H7 (cell line): ENCODE measurements at places on chromosomes 2 and 18. TPM values are rescaled to one million over a fixed set of nuclear protein-coding genes. Genes with fewer than 3 reads are reported as not detected.

The SERPINB10 gene
- total RNA-seq, result not detected in 2 replicates

The CCDC102B gene
- total RNA-seq, result 2.3 and 5.3 TPM in 2 replicates

The TFCP2L1 gene
- 1.2 and 1.6 TPM in 2 replicates for total RNA-seq

The MAP3K19 gene
- not detected in 2 replicates for total RNA-seq

The ATG16L1 gene
- 52.1 and 64.8 TPM in 2 replicates for total RNA-seq

The TMEM178A gene
- total RNA-seq, result 7.1 and 8.1 TPM in 2 replicates

The ANTXR1 gene
- total RNA-seq, result 12.4 and 13.2 TPM in 2 replicates

The EML6 gene
- 0.52 and 1.0 TPM in 2 replicates for total RNA-seq

The IL18RAP gene
- total RNA-seq, result not detected in 2 replicates

The MPV17 gene
- total RNA-seq, result 53.8 and 60.8 TPM in 2 replicates

The OTX1 gene
- 0.03 and 0.26 TPM in 2 replicates for total RNA-seq

The CAD gene
- total RNA-seq, result 73.7 and 84.2 TPM in 2 replicates

The AP1S3 gene
- total RNA-seq, result 3.3 and 4.6 TPM in 2 replicates

The CCDC148 gene
- 0.07 and 0.48 TPM in 2 replicates for total RNA-seq

DNA sequence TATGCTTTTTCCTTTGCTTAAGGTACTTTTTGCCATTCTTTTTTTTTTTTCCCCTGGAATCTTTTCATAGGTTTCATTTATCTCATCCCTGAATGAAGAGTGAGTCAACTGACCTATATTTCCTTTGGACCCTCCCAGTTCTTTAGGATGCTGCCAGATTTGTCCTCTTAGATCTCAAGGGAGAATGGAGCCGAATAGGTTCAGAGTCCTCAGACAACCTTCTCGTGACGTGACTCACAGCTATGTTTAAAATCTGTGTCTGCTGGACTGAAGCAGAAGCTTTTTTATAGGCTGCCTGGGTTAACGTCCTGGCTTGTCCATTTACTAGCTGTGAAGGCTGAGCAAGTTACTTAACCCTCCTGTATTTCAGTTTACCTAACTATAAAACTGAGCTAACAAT is 358.6 kb downstream of the DLGAP1 start:
- no peak for DNase-seq

DNA sequence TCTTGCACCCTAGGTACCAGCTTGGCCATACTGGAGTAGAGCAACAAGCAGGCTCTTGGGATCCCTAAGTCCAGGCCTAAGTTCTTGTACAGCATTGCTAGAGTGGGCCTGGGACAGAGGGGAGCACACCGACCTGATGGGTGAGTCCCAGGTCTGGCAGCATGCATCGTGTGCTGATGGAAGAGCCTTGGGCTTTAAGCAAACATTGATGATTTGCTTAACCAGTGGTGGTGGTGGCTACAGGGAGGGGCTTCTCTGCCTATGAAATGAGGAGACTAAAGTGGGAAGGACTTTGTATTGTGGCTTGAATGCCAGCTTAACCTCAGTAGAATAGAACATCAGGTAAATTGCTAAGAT is 39.2 kb upstream of the UXS1 start:
- no peak for DNase-seq

DNA sequence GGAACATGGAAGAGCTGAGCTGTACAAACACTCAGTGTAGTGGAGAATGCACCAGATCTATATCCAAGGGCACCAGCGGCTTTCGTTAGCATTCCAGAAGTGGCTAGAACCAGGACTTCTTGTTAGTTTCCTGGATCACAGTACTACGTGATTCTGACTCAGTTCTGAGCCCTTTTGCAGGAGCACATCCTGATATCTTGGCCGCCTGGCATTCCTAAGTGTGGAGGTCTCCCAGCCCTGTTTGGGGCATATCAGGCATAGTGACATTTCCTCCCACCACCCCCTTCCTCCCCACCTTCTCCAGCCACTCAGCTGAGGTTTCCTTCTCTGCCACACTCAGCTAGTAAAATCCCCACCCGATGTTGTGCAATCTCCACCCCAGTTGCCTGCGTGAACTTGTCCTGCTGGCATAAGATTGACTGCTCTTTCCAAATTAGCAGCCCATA is 63.4 kb downstream of the BMP10 start:
- no peak for DNase-seq

- DNase-seq, result no peak
These were observed 88.1 kb downstream of the MCFD2 start for GRCh38 chr2:46827274-46828134.

DNA sequence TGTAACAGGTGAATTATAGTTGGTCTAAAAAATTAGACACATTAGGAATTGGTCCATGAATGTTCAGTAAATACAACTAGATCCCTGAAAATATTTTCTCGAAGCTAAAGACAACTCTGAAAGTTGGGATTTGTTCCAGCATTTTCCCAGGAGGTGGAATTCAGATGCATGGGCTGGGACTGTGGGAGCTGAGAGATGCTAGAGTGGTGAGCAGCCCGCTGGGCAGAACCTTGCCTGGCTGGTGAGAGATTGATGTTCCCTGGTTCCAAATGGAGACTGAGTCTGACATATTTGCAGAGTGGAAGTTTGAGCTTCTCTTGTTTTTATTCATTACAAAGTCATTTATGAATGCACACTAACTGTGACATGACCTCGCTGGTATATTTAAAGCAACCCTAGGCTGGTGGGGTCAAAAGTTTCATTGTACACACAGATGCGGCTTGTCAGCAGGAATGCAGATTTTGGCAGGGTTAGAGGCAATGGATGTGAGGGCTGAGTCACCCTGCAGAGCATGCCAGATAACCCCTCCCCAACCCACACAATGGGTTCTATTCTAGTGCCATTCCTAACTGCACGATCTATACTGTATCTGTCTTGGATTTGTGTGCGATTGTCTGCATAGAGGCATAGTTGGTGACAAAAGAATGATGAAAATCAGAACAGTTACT is 23.5 kb upstream of the TMEM178A start:
- no peak for DNase-seq

DNA sequence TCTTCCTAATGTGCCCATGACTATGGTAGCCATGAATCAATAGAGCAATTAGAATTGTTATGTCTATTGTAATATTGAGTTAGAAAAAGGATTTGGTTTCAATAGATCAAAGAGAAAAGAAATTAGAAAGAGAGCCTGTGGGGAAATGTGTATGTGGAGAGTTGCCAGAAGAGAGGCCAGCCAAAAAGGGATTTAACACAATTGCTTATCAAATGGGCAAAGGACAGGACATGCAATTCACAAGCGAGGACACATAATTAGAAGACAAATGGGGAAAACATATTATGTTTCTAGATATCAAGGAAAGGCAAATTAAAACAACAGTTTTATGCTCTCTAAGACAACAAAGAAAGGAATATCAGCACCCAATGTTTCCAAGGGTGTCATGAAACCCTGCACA is 403.2 kb upstream of the KLHL29 start:
- DNase-seq, result no peak

- no peak for DNase-seq
These were observed 78.1 kb upstream of the TTC39C start for GRCh38 chr18:23936381-23936958.

GRCh38 chr18:8359076-8359475 is 250.2 kb upstream of the RAB12 start:
- DNase-seq, result no peak

DNA sequence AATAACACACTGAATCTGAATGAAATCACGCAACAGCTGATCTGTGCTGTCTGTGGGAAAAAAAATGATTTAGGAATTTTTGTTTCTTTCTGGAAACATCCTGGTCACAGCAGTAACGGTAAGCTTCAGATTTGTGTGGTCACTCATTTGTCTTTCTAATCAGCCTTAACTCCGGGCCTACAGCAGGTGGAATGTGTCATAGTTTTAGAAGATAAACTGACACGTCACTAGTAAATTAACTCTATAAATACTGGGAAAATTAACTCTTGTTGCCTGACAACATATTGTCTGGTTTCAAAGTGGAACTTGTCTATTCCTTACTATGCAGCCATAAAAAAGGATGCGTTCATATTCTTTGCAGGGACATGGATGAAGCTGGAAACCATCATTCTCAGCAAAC is 58.1 kb upstream of the NCK2 start:
- no peak for DNase-seq

DNA sequence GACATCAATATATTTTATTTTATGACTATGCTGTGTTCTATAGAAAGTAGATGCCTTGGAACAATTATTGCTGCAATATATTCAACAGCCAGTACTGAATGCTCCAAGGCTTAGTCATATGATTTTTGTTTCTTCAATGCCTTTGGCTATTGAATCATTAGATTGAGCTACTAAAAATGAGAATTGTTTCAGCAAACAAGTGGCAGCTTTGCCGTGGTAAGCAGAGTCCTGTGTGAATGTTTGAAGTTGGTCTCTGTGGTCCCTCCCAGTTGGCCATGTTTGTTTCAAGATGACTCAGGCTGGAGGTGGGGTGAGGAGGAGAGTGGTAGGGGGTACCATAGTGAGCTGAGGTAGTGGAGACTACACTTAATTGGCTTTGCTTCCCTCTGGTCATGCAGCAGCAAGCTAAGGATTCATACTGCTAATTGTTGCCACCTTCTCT is 198.6 kb upstream of the EPAS1 start:
- DNase-seq, result no peak

DNA sequence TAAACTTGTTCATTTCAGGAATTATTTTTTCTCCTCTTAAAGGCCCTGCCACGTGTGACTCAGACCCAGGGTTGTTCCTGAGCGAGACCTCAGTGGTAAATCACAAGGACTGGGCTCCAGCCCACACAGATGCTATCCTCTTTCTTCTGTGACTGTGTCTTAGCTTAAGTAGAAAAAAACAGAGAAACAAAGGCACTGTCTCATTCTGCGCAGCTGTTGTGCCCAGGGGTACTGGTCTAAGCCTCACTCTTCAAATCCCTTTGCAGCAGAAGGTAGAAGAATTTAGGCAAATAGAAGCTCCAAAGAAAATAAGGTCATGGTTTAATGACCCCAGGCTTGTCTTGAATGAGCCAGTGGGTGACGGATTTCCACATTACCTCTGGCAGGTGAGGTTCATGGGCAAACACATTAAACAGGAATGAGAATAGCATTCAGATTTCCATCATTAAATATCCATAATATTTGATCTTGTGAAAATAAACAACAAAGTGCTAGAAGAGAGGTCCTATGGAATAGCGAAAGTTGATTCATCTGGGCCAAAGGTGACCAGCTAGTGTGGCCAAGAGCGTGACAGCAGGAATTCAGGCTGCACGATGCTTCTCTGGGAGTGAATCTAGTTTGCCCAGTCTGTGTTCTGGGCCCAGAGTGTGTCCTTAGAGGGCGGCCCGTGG is 63.3 kb downstream of the LIPG start:
- no peak for DNase-seq

GRCh38 chr2:141137122-141137693 is 993.6 kb downstream of the LRP1B start:
- no peak for DNase-seq

DNA sequence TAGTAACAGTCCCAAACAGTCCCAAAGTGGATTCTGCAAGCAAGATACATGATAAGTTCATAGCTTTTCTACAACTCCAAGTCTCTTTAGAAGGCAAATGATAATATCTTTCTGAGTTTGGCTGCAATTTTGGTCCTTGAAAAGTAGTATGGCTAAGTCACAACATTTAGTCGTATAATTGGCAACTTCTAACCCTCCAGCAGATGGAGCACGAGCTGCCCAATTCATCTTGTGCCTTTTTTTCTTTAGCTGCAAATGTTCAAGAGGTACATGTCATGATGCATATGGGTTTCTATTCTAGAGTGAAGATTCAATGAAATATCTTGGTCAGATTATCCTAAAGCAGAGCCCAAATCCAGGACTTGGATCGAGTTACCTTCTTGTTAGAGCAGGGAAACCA is 127.0 kb upstream of the KLHL14 start:
- no peak for DNase-seq

GRCh38 chr2:54579061-54579681 is 123.0 kb downstream of the SPTBN1 start:
- no peak for DNase-seq

- peak; percentile 90 for DNase-seq
These were observed 1.2 kb downstream of the ALK start for GRCh38 chr2:29920130-29920577.

DNA sequence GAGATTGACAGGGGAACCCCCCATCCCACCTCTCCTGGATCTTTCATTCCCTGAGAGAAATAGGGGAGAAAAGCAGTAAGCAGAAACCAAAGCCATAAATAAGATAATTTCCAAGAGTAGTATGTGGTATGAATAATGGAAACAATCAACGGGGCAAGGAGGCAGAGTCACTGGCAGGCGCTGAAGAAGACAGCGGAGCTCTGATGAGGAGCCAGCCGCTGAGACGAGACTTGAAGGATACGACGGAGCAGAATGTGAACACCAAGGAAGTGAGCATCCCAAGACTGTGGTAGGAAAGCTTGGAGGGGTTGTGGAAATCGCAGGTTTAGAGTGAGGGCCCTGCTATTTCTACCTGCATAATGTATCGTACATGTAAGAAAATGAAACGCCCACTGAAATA is 93.6 kb upstream of the CBLN2 start:
- DNase-seq, result no peak

GRCh38 chr2:181847702-181848101 is 43.8 kb upstream of the ITPRID2 start:
- no peak for DNase-seq

DNA sequence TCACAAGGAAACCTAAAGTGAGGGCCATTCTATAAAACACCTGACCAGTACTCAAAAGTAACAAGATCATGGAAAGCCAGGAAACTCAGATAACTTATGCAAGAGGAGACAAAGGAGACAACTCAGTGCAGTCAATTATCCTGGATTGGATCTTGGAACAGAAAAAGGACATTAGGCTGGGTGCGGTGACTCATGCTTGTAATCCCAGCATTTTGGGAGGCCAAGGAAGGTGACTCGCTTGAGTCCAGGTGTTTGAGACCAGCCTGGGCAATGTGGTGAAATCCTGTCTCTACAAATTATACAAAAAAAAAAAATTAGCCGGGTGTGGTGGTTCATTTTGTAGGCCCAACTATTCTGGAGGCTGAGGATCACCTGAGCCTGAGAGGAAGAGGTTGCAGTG is 424.5 kb upstream of the SPRED2 start:
- no peak for DNase-seq

DNA sequence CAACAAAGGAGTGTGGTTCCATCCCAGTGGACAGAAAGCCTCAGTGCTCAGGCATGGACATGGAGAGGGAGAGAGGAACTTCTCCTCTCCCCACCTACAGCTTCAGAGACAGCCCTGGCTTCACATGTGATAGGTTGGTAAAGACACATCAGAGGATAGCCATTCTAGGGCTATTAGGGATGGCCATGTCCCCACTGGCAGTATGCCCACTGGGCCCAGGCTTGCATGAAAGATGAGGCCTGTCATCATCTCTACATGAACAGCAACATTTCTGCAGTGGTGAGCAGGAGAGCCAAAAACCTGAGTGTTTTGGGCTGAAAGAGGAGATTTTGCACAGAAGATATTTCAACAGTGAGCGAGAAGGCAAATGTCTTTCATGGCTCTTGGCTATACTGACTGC is 517.2 kb downstream of the NR4A2 start:
- no peak for DNase-seq
